Peyer's patch (tissue), 4 donors: ENCODE measurements at places on chromosomes 2 and 18. TPM values are rescaled to one million over a fixed set of nuclear protein-coding genes. Genes with fewer than 3 reads are reported as not detected.

ANKRD23 gene
- total RNA-seq = 10.3 TPM

TRIM43 gene
- not detected for total RNA-seq

SLC5A7 gene
- 0.13 TPM for total RNA-seq

GRCh38 chr18:12749121-12749520 lies 46.3 kb downstream of the PSMG2 start:
- no peak overlapping the region for H3K4me3 ChIP-seq
- H3K27me3 ChIP-seq = no peaks in the 10 kb centered on the region
- H3K4me1 ChIP-seq = no peaks in the 10 kb centered on the region
- no peak for DNase-seq
- H3K36me3 ChIP-seq = no peaks in the 10 kb centered on the region

- no peaks in the 10 kb centered on the region for H3K4me1 ChIP-seq
- H3K36me3 ChIP-seq = no peaks in the 10 kb centered on the region
- no peak overlapping the region for H3K4me3 ChIP-seq
- DNase-seq = no peak
- no peak overlapping the region for H3K27ac ChIP-seq
- H3K27me3 ChIP-seq = no peaks in the 10 kb centered on the region
Measured at GRCh38 chr2:208872591-208872990, 466.0 kb downstream of the PTH2R start.

DNA sequence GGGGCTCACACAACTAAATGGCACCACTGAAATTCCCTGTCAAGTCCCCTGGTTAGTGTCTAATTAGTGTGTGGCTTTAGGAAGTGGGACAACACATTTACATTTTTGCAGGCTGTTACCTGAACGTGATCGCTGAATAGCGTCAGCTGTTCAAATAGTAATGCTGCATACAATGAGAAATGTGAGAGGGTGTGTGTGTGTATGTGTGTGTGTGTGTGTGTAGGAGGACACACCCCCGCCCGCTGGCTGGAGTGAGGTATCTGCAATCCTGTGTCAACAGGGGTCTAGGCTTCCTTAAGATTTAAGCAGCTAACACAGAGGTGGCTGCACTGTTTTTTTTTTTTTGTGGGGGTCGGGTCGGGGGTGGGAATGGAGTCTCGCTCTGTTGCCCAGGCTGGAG lies 4.8 kb upstream of the LYPD6B start:
- H3K4me3 ChIP-seq = no peak overlapping the region
- no peak overlapping the region for H3K27ac ChIP-seq
- no peak for DNase-seq
- no peaks in the 10 kb centered on the region for H3K27me3 ChIP-seq
- H3K4me1 ChIP-seq = no peaks in the 10 kb centered on the region
- no peaks in the 10 kb centered on the region for H3K36me3 ChIP-seq

- H3K27me3 ChIP-seq = no peaks in the 10 kb centered on the region
- H3K36me3 ChIP-seq = no peaks in the 10 kb centered on the region
- H3K4me1 ChIP-seq = no peaks in the 10 kb centered on the region
Measured at GRCh38 chr2:113796592-113797175, 40.2 kb upstream of the SLC35F5 start.

- H3K36me3 ChIP-seq = no peaks in the 10 kb centered on the region
- DNase-seq = no peak
- no peaks in the 10 kb centered on the region for H3K4me1 ChIP-seq
- H3K4me3 ChIP-seq = no peak overlapping the region
- no peak overlapping the region for H3K27ac ChIP-seq
Measured at GRCh38 chr2:151476287-151476686, 66.6 kb downstream of the RIF1 start.
